Stimulated activated CD4-positive, alpha-beta T cell treated with anti-CD3 and anti-CD28 coated beads, Interleukin-4, amount 100 ng/mL, for 1 hour (primary cell): ENCODE measurements at places on chromosomes 5 and 9.

DNA sequence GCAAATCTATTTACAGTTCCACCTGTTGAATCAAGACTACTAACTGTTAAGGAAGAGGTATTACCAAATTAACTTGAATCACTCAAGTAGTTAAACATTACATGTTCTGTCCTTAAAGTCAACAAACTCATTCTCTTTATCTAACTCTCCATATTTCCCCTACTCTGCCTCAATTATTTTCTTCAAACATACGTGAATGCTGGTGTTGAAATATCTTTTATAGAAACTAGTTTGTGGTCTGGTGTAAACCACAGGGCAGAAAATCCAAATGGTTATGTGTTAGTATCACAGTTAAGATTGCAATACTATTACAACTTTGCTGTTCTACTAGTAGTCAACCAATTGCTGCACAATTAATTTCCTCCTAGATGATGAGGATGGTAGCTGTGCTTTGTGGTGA is 603.5 kb downstream of the KCTD16 start:
- no peak for DNase-seq

DNA sequence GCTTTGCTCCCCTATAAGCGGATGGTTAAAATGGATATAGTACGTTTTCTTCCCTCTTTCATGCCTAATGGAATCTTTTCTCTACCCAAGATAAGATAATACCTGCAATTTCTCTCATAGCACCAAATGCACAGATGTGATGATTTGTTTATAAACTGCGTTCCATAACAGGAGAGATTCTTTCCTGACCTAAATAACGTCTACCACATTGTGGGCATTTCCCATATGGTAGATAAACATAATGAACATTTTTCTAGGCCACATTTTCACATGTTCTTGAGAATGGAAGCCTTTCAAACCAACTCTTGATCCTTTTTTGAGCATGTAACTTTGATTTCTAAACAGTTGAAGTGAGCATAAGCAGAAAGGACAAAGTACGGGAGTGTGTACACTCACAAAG is 448.5 kb downstream of the CSNK1G3 start:
- DNase-seq = no peak

GRCh38 chr5:112795944-112796678 is 58.4 kb downstream of the APC start:
- no peak for DNase-seq

GRCh38 chr5:129820-130219 is 37.9 kb downstream of the PLEKHG4B start:
- no peak for DNase-seq

GRCh38 chr5:26026044-26026443 is 1012.3 kb downstream of the CDH9 start:
- no peak for DNase-seq

DNA sequence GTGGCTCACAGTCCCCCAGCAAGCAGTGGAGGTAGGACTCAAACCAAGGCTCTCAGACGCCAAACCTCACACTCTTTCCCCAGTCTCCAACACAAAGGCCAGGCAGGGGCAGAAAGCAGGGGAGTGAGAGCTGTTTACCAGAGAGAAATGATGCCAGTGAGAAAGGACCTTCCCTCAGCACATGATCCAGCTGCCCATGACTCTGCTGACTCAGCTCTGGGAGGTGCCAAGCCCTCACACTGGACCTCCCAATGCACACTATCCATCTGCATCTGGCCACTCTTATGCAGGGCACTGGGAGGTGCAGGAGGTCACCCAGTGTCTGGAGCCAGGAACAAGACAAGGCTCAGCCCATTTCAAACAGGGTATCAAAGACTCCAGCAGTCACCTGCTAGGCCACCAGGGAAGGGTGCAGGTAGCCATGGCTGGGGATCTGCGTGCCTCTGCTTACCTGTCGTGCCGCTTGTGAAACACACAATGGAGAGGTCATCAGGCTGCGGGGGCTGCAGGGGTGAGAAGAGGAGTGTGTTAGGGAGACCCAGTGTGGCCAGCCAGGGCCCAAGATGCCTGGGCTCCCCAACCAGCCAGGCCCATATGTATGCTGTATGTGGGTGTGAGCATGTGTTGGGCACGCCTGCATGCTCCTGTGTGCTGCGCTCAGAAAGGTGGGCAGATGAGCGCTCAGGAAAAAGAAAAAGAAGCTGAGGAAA is 26.3 kb downstream of the ACSL6 start:
- DNase-seq = no peak

GRCh38 chr5:105882956-105883481 is 1787.7 kb downstream of the EFNA5 start:
- no peak for DNase-seq

DNA sequence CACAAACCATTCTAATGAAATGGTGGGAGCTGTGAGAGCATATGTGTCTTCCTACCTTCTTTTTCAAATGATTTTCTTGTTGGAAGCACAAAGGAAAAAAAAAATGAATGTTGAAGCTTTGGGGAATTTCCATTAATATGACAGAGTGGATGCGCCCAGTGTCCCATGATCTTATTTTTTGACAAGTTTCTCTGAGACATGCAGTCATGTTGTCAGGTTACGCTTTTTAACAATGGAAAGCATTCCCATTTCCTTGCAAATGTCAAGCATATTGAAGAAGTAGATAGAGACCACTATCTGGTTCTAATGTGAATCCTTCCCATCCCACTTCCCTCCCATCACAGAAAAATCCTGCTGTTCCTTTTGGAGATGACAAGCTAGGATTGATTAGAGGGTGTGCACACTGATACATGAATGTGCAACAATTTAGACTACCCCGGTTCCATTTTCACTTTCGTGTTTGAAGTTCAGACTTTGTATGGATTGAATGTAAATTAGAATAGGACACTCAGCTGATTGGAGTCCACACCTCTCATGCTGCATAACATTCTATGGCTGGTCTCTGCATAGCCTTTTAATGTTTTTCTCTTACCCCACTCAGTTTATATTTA is 919.4 kb downstream of the TLE4 start:
- DNase-seq = no peak

- DNase-seq = no peak
Measured at GRCh38 chr9:125931211-125931610, 184.0 kb downstream of the PBX3 start.

GRCh38 chr9:87269296-87270176 is 228.1 kb upstream of the DAPK1 start:
- no peak for DNase-seq

GRCh38 chr5:98110282-98110691 is 663.2 kb upstream of the RGMB start:
- DNase-seq = no peak

GRCh38 chr5:29833394-29833793 is 1360.1 kb upstream of the CDH6 start:
- DNase-seq = no peak

- peak; percentile 16 for DNase-seq
Measured at GRCh38 chr5:147857302-147858129, 21.0 kb upstream of the SCGB3A2 start.

DNA sequence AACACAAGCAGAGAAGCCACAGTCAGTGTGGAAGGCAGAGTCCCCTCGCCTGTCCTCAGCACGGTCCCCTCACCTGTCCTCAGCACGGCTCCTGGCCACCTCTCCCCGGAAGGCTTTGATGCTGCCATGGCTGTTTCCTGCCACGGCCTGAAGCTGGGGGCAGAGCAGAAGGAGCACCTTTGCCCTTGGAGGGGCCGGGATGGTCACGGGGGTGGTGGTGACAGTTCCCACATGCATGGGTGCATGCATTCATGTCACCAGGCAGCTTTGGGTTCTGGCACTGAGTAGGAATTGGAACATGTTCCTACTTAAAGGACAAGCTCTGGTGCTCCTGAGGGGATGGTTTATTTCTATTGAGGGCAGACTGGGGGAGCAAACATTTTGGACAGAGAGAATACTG is 57.8 kb upstream of the PHYKPL start:
- no peak for DNase-seq

- no peak for DNase-seq
Measured at GRCh38 chr9:94443032-94443722, 111.7 kb upstream of the PCAT7 start.

GRCh38 chr9:137217276-137218211 is 4.5 kb downstream of the RNF208 start:
- DNase-seq = no peak

GRCh38 chr5:106399391-106399790 is 1271.3 kb downstream of the EFNA5 start:
- no peak for DNase-seq

DNA sequence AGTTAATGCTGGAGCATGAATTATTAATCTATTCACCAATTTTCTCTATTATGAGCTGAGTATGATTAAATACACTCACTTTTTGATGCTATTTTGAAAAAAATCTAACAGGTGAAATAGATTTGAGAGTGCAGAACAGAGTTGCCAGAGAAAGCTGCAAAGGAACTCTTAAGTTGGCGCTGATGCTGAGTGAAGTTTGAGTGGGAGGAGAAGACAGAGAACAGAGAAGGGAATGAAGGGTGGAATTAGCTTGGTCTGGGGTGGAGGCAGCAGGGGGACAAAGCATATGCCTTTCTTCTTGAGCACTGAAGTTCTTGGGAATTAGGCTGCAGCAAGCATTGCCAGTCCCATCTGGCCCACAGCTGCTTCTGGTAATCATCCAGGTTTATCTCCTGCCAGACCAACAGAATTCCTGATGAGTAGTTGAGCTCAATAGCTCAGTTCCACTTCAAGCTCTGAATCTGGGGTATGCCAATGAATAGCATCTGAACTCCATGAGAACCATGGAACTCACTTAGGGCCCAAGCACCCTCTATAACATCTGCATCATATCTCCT is 290.1 kb downstream of the HINT1 start:
- DNase-seq = no peak

- DNase-seq = no peak
Measured at GRCh38 chr5:148732692-148733091, 78.4 kb upstream of the HTR4 start.

GRCh38 chr9:98287384-98287783 is 31.9 kb upstream of the TBC1D2 start:
- DNase-seq = no peak

DNA sequence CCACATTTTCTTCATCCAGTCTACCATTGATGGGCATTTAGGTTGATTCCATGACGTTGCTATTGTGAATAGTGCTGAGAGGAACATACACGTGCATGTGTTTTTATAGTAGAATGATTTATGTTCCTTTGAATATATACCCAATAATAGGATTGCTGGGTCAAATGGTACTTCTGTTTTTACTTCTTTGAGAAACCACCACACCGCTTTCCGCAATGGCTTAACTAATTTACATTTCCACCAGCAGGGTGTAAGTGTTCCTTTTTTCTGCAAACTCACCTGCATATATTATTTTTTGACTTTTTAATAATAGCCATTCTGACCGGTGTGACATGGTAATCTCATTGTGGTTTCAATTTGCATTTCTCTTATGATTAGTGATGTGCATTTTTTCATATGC is 82.2 kb upstream of the RFX3 start:
- no peak for DNase-seq

DNA sequence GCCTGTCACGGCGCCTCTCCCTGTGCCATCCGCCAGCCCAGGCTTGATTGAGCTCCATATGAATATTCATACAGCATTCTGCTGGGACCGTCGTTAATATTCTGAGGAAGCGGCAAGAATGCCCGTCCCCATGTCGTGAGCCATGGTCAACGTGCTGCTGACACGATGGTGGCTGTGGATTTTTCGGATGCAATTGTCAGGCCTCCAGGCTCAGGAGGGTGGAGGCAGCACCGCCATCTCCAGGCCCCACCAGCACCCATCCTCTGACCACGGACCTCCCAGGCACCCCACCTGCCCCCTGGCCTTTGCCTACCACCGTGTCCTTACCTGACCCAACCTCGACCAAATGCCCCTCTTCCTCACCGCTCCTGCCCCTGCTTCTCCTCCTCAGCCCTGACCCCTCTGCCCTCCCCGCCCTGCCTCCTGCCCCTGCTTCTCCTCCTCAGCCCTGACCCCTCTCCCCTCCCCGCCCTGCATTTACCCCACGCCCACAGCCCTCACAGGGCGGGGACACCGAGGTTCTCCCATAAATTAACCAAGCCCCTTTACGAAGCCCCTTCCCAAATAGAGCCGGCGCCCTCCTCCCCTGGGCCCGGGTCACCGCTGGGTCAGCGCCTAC is 9.9 kb downstream of the TMEM250 start:
- DNase-seq = no peak

DNA sequence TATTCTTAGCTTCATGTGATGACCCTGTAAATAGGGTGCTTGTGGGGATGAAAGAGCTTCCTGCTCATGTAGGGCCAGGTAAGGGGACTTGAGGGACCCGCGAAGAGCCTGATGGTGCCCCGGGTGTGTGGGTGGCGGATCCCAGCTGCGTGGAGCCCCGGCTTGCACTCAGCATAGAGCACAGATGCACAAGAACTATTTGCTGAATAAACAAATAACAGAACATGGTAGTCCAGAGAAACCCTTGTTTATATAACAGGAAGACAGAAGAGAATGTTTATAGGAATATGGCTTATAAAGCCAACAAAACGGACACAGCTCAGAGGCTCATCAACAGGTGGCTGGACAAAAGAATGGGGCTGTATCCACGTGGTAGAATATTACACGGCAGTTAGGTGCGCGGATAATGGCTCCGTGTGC is 106.9 kb upstream of the COL5A1 start:
- no peak for DNase-seq

GRCh38 chr9:35333551-35333950 is 156.4 kb upstream of the RUSC2 start:
- no peak for DNase-seq

DNA sequence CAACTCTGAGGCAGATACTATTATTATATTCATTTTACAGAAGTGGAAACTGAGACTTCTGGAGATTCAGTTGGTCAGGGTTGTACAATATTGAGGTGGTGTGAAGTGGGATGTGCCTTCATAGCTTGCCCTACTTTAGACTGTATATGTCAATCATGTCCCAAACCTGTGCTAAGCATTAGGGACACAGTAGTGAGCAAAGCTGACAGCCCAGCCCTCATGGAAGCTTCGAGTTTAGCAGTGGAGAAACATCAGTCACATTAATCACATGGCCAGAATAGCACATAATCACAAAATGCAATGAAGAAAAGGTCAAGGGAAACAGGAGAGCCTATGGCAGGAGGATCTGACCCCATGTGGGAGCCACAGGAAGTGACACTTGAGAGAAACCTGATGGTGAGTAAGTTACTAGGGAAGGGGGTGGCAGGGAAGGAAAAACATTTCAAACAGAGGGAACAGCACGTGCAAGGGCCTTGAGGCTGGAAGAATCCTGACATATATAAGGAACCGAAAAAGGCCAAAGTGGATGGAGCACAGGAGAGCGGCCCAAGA is 20.5 kb upstream of the RALGPS1 start:
- no peak for DNase-seq

DNA sequence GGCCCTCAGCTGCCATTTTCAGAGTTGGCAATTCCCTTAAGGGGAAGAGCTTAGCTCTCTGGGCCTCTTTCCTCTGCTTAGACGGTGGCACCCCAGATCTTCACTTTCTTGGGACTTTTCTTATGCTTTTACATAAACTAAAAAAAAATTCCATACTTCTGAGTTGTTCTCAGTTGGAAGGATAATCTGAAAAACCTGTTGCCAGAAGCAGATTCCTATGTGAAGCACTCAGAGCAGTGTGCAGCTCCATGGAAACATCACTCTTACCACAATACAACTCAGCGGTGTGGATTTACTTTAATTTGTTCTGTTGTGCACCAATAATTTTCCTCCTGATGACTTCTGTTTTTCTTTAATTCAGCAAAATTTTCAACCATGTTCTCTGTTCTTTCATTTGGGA is 44.1 kb upstream of the MROH2B start:
- DNase-seq = no peak

- DNase-seq = no peak
Measured at GRCh38 chr5:140317859-140318258, 15.0 kb upstream of the PFDN1 start.
